Occipital lobe (tissue), 3 donors: ENCODE measurements at places on chromosomes 2 and 18. TPM values are rescaled to one million over a fixed set of nuclear protein-coding genes. Genes with fewer than 3 reads are reported as not detected.
A peak's percentile ranks its signal among the peaks of the same experiment; 100 is the strongest.

DNA sequence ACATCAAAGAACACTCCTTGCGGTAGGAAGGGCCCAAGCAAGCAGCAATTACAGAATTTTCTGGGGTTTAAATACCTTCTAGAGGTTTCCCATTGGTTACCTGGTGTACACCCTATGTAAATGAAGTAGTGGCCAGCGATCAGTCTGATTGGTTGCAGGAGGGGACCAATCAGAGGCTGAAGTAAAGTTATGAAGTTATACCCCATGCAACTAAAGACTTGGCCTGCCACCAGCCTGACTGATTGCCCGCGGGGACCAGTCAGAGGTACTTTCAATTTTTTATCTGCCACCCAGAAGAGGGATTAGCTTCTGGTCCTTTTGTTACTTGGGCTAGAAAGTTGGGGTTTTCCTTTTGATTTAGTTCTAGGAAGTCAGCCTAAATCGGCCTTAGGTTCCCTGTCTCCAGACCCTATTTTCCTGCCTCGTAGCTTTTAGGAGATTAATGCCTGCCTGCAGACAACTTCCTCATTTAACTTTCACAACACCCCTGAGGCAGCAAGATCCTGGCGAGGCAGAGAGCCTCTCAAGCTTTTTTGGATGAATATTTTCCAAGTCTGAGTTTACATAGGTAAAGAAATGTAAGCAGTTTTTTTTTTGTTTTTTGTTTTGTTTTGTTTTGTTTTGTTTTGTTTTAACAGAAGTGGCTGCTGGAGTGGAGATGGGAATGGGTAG lies 1.5 kb upstream of the DGUOK start:
- DNase-seq: no peak

GRCh38 chr2:241996100-241996499 lies 126.6 kb downstream of the RTP5 start:
- no peak for DNase-seq

GRCh38 chr18:6951336-6952090 lies 166.1 kb downstream of the LAMA1 start:
- DNase-seq: no peak

DNA sequence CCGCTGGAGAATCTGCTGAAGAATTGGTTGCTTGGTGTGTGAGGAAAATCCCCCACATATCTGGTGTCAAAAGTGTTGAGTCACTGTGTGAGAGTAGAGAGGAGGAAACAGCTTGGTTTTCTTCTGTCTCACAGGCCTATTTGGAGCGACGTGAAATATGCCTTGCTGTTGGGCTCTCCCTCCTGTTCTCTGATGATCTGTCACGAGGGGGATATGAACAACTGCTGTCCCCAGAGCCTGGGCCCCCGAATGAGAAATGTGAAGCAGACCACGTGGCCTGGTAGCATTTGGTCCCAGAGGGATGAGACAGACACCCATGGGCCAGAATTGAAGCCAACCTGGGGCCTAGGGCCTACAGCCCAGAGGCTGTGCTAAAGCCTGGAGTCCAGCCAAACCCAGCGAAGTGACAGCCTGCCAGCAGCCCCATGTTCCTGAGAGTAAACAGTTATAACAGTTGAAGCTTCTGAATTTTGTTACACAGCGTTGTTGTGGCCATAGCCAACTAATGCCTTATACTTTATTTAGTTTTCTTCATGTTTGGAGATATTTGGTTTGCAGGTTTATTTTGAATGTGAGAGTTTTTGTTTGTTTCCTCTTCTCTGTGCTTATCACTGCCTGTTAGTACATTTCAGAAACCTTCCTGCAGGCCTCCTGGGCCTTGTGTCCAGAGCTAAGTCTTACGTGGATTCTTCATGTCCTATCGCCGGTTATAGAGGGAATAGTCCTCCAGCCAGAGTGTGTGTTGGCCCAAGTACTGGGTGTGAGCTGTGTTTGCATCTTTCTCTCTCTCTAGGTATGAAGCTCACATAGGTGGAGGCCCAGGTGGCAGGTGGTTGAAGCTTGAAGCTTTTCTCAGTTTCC lies 18.7 kb upstream of the COLEC12 start:
- no peak for DNase-seq

DNA sequence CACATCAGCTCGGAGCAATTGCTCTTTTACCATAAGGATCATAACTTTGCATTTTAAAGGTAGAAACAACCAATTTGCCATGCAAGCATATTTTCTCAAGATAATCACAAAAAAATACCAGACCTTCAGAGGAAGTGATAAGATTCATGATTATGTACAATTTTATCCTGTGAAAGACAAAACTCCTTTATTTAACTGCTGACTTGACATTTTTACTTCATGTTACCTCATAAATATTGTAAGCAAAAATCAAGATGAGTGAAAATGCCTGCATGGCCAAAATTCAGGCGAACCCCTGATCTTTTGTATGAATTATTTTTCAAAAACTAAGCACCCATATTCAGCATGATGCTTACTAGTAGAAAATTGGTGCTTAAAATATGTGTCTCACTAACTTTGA lies 246.4 kb downstream of the CD226 start:
- no peak for DNase-seq

GRCh38 chr2:9178904-9179571 lies 27.6 kb upstream of the ASAP2 start:
- DNase-seq: peak; percentile 27

DNA sequence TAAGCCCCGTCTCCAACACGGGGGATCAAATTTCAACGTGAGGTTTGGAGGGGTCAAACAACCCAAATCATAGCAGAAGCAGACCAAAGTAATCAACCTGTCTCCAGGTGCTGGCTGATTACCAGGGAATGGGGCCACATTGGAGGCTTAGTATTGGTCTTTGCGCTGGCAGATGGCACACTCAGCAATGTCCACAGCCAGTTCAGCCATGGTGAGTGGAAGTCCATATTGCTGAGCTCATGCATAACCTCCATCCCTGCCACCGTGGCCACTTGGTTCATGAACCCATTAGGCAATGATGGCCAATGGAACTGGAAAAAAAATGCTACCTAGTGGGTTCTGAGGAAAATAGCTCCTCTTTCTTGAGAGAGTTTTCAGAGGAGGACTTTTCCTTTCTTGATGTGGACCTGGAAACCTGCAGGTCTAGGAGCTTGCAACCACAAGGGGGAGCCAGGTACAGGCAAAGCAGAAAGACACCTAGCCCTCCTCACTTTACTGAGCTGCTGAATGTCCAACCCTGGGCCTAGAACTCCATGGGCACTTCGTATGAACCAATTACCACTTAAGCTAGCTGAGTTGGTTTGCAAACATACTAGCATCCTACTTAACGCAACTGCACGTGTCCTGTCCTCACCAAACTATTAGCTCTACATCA lies 128.0 kb upstream of the GYPC start:
- DNase-seq: no peak

GRCh38 chr2:236960531-236960930 lies 125.2 kb upstream of the COPS8 start:
- no peak for DNase-seq

DNA sequence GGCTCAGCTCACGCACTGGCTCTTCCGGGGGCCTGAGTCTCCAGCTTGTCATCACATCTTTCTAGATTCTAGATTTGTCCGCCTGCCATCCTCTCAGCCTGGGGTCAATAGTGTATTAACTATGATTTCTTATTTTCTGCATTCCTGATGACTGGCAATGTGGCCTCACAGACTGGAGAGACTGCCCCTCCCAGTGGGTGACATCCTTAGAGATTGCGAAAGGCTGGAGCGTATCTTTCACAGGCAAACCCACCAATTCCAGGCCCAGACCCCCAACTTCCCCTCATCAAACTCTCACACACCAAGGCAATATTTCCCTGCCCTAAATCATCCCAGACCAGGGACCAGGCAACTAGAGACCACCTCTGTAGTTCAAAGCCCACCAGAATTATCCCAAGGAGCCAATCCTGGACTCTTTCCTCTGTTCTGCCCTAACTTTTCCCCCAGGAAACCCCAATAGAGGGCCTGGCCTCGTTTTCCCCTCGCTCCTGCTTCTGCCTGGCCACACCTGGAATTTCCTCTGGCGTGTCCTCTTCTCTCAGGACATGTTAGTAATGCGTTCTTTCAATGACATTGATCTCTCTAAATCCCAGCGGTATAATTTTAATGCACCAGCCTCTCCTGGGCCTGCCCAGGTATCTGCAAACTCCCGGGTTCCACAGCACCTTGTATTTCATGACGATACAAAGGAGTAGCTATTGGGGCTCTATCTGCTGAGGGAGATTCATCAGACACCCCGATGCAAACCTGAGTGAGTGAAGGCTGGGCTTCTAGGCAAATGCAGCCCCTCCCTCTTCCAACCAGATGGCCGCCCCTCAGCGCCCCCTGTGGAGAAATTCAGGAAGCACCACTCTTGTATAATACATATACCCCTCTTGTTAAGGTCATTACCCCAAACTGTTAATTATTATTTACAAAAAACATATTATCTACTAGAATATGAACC lies 2.4 kb upstream of the KCNF1 start:
- no peak for DNase-seq

- DNase-seq: no peak
These were observed 81.2 kb upstream of the TXNDC2 start for GRCh38 chr18:9804517-9805104.

DNA sequence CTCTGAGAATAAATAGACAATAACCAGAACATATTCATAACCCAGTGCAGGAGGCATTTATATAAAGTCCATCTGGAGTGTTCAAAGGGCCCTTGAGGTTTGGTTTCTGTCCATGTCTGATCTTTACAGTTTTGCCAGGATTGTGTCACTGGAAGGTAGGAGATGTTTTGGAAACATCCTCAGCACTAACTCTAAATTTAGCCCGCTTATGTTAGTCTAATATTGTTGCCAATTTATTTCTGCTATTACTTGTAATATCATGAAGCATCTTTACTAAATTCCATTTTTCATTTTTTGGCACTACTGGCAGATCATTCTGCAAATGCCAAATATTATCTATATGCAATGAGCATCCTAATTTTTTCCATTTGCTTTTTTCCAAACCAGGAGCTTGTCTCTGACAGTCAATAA lies 22.4 kb upstream of the REV1 start:
- DNase-seq: no peak

DNA sequence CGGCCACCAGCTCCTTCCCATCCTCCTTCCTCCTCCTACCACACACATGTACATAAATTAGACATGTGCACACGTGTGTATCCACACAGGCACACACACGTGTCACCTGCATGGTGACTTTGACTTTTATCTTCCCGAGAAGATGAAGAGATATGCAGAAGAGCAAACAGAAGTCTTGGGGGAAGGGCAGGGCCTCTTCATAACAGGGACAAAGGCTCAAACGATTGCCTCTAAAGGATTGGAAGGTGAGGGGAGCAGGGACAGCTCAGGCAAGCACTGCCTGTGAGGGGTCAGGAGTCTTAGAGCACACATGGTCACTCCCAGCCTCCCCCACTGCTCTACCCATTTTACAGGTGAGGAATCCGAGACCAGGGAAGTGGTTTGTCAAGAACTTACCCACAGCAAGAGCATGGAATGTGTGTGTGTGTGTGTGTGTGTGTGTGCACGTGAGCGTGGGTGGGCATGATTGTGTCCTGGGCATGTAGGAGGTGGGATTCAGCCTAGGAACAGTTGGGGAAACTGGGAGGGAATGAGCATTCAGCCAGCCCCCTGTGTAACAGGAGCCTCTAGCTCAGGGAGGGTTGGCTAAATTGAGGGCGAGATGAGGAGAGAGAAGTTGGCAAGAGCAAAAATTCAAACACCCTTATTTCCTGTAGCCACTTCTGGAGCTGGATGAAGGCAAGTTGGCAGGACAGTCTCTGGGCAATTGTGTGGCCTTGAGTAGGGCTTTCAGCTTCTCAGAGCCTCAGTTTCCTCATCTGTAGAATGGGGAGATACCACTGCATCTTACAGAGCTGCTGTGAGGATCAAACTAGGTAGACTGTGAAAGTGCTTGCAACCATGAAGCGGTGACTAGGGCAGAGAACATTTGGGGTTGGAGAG lies 24.2 kb downstream of the CIB4 start:
- no peak for DNase-seq

DNA sequence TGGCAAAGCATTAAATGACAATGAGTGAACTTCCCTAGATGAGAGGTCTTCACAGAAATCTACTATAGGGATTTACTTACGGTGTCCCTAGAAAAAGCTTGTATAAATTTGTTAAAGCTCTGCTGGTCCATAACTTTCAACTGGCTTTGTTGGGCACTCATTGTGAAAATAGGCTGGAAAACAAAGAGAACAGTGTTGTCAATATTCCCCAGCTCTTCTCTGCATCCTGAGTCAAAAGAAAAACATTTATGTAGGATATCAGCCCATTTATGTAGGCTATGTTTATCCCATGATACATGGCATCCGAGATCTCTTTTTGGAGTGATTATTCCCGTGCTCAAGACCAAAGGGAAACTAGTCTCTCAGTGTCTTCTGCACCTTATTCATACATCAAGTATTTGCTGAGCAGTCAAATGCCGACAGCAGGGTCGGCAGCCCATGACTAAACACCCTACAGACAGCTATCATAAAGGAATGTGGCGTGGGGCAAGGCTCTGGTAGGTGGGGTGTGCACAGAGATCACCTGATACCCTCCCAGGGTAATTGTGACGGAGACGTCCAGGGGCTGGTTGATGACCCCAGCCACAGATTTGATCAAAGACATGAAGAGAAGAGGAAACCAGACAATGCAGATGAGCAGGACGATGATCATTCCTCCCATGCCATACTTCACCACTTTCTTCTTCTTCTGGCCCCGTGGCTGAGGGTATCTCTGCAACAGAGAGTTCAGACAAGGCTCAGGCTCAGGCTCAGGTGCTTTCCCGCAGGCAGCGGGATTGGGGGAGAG lies 155.9 kb downstream of the NAPG start:
- no peak for DNase-seq

GRCh38 chr2:11701751-11702301 lies 31.8 kb upstream of the NTSR2 start:
- no peak for DNase-seq

DNA sequence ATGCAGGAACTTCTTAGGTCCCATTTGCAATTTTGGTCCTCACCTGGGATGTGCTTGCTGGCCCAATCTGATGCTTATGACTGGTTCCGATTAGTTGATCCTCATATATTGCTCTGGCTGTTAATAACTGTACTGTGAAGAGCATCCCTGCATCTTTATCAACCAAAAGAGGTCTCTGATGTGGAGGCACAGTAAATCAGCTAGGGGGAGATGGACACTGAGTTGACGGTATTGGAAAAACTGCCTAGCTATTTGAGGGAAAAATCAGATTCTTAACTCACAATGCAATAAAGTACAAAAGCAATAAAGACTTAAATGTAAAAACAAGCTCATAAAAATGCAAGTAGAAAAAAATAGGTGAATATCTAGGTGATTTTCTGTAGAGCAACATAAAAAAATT lies 188.0 kb upstream of the TCF4 start:
- DNase-seq: no peak

- DNase-seq: no peak
These were observed 15.6 kb downstream of the KIF3C start for GRCh38 chr2:25966531-25967270.

TUBA3E gene
- total RNA-seq: not detected

OTOS gene
- 0.94 TPM for total RNA-seq

DCAF17 gene
- total RNA-seq: 88.4 TPM

SP140 gene
- 1.1 TPM for total RNA-seq

DNAJC5G gene
- total RNA-seq: not detected

NCL gene
- total RNA-seq: 113 TPM

IL1F10 gene
- total RNA-seq: not detected

CHST10 gene
- 82.2 TPM for total RNA-seq

FMNL2 gene
- total RNA-seq: 114 TPM

TLX2 gene
- total RNA-seq: not detected
